ENCODE measurements at places on chromosomes 12 and 14.

DNA sequence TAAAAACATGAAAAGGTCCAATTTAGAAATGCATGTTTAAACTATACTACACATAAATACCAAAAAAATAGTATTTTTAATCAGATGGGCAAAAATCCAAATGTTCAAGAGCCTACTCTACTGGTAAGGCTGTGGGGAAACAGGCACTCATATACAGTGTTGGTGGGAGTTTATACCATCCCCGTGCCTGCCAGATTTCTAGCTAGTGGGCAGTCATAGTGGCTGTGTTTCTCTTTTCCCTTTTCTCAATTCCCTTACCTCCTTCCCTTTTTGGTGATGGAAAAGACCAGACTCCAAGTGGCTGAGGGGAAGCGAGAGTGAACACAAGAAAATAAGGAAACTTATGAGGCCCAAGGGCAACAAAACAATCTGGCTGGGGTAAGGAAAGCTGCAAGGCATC is 14.7 kb downstream of the ZNF641 start:
- DNase-seq: no peak

GRCh38 chr14:33842299-33842698 is 108.6 kb downstream of the EGLN3 start:
- no peak for DNase-seq

DNA sequence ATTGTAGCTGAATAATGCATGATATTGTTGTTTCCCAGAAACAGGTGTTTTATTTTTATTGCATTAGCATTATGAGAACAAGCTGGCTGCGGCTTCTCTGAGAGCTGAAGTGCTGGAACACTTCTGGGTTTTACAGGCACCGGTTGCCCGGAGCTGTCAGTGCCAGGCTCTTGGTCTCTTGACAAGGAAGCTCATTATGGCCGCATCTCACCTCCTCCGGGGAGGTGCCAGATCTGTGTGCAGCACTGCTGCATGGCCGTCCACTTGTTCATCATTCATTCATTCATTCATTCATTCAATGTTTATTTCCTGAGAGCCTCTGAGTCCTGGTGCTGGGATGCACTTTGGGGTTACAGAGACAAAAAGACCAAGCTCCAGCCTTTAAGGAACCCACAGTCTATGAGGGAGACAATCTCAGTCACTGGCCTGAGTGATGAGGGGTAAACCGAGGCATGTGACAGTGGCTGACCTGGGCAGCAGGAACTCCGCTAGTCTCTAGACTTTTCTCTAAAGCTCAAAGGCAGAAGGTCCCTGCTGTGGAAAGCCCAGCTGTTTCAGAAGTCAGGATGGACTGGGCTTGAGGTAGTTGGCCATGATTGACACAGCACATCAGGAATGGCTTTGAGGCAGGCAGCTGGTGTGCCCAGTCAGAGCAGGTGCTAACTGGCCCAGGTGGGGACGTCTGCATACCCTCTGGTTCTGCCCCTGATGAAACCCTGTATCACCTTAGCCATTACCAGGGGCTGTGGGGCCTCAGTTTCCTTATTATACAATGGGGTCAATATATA is 181.0 kb downstream of the ADGRD1 start:
- DNase-seq: no peak

GRCh38 chr12:66438601-66439000 is 136.3 kb downstream of the HELB start:
- DNase-seq: no peak

GRCh38 chr14:60958146-60958545 is 22.7 kb downstream of the TRMT5 start:
- no peak for DNase-seq

- no peak for DNase-seq
These were observed 70.6 kb downstream of the KCNK10 start for GRCh38 chr14:88252498-88252897.

GRCh38 chr12:54261815-54262402 is 18.0 kb downstream of the CBX5 start:
- DNase-seq: no peak

DNA sequence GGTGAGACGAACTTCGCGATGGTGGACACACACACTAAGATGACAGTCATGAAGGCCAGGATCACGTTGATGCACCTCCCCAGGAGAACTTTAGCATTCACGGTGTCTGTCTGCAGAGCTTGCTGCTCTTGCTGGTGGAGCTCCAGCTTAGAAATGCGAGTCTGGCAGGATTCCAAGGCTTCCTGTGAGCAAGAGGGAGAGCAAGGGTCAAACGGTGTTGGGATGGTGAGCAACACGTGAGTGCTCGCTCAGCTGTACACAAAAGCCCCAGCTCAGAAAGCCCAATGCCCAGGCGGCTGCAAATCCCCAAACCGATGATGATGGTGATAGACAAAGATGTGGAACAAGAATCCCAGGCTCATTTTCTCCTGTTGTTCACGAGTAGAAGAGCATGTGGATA is 78.8 kb downstream of the TMCC3 start:
- no peak for DNase-seq

DNA sequence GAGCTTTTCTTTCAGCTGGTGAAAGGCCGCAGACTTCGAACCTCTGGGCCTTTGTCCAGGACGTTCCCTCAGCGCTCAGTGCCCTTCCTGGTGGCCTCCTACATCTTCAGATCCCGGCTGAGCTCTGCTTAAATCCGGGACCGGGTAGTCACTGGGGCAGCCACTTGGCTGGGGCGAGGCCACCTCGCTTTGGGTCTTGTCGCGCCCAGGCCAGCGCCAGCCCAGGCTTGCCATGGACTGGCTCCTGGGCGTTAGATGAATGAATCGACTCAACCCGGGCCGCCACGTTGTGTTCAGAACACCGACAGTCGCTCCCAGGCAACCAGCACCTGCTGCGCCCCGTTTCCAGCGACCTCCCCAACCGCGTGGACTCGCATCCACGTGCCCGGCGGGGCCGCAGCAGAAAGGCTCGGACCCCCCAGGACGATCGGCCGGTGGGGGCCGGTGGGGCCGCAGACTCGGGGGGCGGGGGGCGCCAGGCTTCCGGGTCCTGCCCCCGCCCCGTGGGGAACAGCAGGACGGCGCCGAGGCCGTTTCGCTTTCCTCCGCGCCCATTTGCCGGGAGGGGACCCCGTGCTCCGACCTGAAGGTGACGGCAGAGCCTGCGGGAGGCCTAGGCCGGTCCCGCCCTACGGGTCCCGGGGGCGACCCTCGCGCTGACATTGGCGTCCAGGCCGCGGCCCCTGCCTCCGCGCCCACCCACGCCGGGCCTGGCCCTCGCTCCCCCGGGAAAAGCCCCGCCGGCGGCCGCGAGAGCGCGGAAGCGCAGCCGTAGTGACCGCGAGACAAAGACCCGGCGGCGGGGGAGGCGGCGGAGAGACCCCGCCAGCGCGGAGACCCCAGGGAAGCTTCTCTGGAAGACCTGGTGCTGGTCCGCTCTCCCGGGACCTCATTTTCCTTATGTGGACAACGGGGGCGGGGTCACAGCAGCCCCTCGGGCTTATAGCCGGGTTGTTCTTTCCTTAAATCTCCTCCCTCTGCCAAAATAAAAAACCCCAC is 37.3 kb upstream of the RCOR1 start:
- DNase-seq: peak; percentile 64

GRCh38 chr14:20002319-20002718 is 356 bp downstream of the OR4Q2 start:
- DNase-seq: no peak

GRCh38 chr14:31371646-31372045 is 48.7 kb downstream of the HEATR5A start:
- no peak for DNase-seq

DNA sequence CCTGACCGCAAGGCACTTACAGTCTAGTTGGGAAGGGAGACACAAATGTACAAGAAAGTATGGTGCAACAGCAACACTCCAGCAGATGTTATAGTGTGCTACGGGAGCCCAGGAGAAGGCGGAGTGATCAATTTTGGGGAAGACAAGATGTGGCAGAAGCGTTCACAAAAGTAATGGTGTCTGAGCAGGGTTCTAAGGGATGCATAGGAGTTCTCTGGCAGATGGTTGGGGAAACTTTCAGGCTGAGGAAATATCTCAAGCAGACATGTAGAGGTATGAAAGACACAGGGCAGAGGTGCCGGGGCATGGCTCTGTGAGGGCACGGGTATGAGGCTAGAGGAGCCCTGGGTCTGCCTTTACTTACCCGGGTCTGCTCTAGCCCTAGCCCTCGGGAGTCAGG is 5.1 kb upstream of the TNFRSF1A start:
- no peak for DNase-seq

DNA sequence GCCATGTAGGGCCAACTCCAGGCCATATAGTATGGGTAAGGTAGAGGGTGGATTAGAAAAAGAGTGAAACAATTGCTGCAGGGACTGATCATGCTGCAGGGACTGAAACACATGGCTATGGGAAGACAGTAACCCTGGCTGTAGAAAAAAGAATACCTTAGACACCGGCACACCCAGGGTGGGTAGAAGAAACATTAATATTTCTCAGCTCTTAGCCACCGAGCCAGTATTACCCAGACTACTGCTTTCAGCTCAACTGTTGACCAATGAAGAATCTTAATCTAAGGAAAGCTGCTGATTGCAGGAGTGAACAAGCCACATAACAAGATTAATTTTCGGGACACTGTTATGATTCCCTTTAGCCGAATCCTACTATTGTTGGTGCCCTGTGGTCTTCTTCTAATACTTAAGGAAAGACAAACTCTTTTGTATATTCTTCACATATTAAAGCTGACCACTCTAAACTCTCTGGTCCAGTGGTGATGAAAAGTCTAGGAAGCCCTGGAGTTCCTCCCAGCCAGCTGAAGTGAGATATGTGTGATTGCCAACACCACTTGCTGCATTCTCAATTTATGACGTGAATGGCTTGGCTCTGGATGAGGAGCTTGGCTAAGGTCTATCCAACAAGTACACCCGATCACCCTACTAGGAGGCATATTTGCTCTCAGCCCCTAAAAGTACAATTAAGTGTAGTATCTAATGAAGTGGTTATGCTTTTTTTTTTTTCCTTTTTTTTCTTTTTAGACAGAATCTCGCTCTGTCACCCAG is 69.2 kb downstream of the NOVA1 start:
- no peak for DNase-seq

DNA sequence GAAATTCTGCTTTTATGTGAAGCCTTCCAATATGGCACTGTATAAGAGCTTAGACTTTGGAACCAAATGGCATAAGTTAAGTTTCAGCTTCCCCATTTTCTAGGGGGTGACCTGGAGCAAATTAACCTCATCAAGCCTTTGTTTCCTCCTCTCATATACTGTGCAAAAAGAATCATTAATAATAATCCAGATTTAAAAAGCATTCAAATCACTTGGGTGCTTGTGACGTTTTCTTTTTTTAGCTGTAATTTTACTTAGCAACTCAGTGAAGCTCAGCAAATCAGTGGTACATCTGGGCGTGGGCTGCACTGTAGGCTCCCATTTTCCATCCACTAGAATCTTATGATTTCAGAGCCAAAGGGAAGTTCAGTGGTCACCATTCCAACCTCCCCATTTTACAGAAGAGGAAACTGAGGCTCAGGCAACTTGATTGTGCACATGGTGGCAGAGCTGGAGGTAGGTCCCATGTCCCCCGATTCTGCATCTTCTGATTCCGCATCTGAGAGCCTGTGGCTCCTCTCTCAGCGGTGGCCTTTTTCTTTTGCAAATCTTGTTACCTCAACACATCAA is 131.2 kb downstream of the SNAPC1 start:
- DNase-seq: no peak

GRCh38 chr14:72169521-72169920 is 237.3 kb downstream of the RGS6 start:
- DNase-seq: no peak

GRCh38 chr14:91364524-91365270 is 52.9 kb downstream of the CCDC88C start:
- no peak for DNase-seq

DNA sequence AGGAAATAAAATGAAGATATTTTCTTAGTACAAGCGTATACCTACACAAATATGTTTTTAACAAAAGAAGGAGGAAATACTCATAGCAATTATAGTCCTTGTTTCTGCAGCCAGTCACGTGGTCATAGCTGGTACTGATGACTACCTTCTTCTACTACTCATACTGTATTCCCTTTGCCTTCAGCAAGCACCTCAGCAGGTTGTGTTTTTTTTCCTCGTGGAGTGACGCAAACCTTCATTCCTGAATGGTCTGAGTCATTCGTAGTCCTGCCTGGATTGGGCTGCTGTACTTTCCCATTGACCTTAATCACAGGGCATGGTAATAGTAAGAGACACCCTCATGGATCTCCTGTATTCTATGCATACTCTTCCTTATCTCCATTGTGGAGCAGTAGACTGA is 25.7 kb upstream of the SLC16A7 start:
- no peak for DNase-seq

GRCh38 chr12:53939141-53940108 is 794 bp downstream of the HOXC13 start:
- DNase-seq: no peak
